ENCODE measurements at places on chromosomes 1 and 21. TPM values are rescaled to one million over a fixed set of nuclear protein-coding genes. Genes with fewer than 3 reads are reported as not detected.

The KMO gene
- 4.4 TPM for total RNA-seq

GRCh38 chr1:179745131-179745611, 2.1 kb downstream of the FAM163A start:
- no peak for DNase-seq

DNA sequence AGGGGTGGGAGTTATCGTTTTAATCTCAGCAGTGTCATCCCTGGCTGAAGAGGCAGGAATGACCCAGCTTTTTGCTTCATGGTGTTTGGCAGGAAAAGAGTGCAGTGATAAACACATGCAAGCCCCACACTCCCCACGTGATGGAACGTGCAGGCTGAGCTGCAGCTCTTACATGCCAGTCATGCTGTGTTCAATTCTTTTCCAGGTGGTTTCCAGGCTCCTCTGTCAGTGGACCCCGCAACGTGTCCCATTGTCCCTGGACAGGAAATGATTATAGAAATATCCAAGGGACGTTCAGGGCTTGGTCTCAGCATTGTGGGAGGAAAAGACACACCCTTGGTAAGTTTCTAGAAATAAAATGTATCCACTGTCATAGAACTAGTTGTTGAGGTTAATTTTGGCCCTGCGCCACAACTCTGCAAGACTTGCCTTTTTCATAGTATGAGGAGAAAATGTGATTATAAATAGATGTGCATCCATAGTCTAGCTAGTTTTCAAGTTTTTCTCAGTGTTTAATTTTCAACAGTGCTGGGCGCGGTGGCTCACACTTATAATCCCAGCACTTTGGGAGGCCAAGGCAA, 110.2 kb upstream of the L1TD1 start:
- DNase-seq: no peak

DNA sequence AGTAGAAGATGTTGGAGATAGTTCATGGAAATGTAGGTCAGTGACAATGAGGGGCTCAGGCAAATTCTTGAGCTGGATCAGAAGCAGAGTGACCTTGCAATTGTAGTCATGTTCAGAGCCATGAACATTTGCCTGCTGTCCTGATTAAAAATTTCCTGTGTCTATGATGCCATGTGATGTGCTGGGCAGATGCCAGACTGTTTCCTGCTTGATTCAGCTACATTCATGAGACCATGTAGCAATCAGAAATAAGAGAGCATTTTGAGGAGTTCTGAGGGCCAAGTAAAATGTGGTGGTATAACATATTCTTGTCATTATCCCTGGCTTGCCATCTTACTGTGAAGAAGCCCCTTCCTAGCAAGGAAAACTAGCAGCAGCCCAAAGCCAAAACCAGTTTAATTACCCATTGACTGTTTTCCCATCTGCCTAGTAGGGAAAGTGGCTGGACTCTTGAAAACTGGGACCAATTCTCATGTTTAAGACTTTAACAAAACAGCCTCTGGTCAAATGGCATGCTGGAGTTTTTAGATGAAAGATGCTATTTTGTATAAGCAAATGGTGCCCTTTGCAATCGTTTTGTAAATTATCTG, 118.3 kb downstream of the NOS1AP start:
- no peak for DNase-seq

DNA sequence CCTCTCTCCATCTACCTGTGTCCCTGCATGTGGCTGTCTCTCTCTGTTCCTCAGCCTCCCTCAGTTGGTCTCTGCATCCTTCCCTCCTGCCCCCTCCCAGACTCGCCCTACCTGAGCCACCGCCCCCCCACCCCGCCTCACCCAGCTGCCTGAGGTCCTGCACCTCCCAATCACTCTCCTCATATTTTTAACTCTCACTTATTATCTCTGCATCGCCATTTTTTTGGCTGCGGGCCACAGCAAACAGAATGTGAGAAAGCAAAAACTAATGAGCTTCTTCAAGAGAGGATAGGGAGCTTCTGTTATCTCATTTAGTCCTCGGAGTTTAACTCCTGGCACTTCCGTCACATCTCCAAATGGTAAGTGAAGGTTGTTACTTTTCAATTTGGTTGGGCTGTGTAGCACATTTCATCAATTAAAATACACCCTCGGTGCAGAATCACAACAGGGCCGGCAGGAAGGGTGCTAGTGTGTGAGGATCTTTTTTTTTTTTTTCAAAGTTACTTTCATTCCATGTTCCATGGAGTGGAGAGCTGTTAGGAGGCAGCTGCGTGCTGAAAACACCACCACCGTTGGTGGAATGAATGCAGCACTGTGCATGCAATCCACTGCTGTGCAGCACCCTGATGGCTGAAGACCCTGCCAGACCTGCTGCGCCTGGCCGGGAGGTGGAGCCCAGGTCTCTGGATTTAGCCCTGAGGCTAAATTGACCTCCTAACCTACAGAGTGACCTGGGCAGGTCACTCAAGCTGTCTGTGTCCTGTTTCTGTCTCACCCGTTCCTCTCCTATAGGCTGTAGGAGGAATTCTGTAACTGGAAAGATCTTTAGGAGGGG, 157.2 kb upstream of the NFIA start:
- DNase-seq: no peak
